ENCODE measurements at places on chromosomes 7 and 10. TPM values are rescaled to one million over a fixed set of nuclear protein-coding genes. Genes with fewer than 3 reads are reported as not detected.

DNA sequence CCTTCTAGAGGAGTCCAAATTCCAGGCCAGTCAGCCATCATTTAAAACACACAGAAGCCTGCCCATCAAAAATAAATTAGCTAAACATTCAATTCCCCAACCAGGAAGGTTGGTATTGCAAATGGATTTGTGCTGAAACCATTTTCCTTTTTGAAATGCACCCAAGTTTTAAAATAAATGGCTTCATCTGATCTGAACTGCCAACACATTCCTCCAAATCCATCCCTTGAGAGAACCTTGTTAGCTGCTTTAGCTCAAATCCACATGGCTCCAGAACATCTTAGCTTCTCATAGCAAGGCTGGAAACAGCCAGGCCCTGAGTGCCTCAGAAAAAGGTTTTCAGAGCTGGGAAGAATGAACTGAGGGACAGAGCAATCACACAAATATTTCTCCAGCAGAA, 306.3 kb downstream of the FZD1 start:
- no peak overlapping the region for H3K27ac ChIP-seq
- no peak for DNase-seq
- no peak overlapping the region for H3K4me3 ChIP-seq
- H3K27me3 ChIP-seq = no peaks in the 10 kb centered on the region
- H3K4me1 ChIP-seq = no peaks in the 10 kb centered on the region

DNA sequence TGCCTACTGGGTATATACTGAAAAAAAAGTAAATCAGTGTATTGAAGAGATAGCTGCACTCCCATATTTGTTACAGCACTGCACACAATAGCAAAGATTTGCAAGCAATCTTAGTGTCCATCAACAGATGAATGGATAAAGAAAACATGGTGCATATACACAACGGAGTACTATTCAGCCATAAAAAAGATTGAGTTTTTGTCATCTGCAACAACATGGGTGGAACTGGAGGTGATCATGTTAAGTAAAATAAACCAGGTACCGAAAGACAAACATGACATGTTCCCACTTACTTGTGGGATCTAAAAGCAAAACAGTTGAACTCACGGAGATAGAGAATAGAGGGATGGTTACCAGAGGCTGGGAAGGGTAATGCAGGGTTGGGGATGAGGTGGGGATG, 34.2 kb upstream of the FAM171A1 start:
- H3K4me1 ChIP-seq = no peaks in the 10 kb centered on the region
- H3K36me3 ChIP-seq = no peaks in the 10 kb centered on the region
- no peak overlapping the region for H3K4me3 ChIP-seq
- no peak overlapping the region for H3K27ac ChIP-seq
- DNase-seq = no peak

DNA sequence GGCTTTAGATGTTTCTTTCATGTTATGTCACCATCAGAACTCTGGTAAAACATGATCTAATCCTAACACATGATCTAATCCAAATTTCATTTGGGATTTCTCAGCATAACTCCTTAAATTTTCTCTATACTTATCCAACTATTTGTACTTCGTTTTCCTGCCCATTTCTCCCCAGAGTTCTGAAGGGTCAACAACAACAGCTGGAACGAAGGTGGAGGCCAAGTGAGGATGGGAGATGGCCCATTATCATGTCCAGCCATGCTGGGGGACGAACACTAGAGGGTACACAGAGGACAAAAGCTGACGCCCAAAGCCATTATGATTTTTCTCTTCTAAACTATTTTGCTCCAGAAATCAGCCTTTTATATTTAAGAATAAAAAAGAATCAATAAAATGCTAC, 185.4 kb downstream of the DOCK4 start:
- no peaks in the 10 kb centered on the region for H3K27me3 ChIP-seq
- no peak overlapping the region for H3K27ac ChIP-seq
- no peaks in the 10 kb centered on the region for H3K4me1 ChIP-seq
- no peak overlapping the region for H3K4me3 ChIP-seq
- H3K36me3 ChIP-seq = no peaks in the 10 kb centered on the region

- peak; percentile 71 for DNase-seq
- H3K4me3 ChIP-seq = peak overlapping the region; percentile 93
- H3K36me3 ChIP-seq = no peaks in the 10 kb centered on the region
Observed at GRCh38 chr7:7969306-7970236, 975 bp downstream of the GLCCI1 start.

- no peak for DNase-seq
- H3K36me3 ChIP-seq = peaks cover 53% of the 10 kb centered on the region
- no peak overlapping the region for H3K4me3 ChIP-seq
Observed at GRCh38 chr7:103336761-103337160, 7.8 kb downstream of the DNAJC2 start.

- no peak for DNase-seq
- H3K27ac ChIP-seq = no peak overlapping the region
- no peak overlapping the region for H3K4me3 ChIP-seq
- no peaks in the 10 kb centered on the region for H3K27me3 ChIP-seq
Observed at GRCh38 chr7:39536951-39537350, 29.3 kb upstream of the YAE1 start.

GRCh38 chr7:139471740-139472353, 11.6 kb downstream of the KLRG2 start:
- no peaks in the 10 kb centered on the region for H3K27me3 ChIP-seq
- no peak overlapping the region for H3K27ac ChIP-seq
- no peak overlapping the region for H3K4me3 ChIP-seq
- H3K36me3 ChIP-seq = no peaks in the 10 kb centered on the region
- DNase-seq = no peak
- no peaks in the 10 kb centered on the region for H3K4me1 ChIP-seq

DNA sequence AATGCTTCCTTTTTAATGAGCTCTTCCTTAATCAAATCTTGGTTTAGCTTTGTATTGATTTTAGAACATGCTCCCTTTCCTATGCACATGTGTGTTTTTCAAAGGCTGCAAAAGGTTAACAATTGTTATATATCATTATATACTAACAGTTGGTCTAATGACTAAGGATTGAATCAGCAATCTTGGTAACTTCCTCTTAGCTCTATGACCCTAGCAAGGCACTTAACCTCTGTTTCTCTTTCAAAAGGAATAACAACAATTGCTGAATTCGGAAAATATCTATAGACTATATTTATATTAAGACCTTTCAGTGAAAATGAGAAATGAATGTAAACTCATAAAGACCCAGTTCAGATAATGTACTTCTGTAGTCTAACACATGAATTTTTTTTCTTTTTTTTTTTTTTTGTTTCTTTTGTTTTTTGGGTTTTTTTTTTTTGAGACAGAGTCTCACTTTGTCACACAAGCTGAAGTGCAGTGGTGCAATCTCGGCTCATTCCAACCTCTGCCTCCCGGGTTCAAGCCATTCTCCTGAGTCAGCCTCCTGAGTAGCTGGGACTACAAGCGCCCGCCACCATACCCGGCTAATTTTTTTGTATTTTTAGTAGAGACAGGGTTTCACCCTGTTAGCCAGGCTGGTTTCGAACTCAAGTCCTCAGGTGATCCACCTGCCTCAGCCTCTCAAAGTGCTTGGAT, 48.8 kb downstream of the HOXA1 start:
- H3K4me1 ChIP-seq = no peaks in the 10 kb centered on the region
- no peak for DNase-seq
- H3K4me3 ChIP-seq = no peak overlapping the region
- H3K36me3 ChIP-seq = no peaks in the 10 kb centered on the region
- no peak overlapping the region for H3K27ac ChIP-seq

DNA sequence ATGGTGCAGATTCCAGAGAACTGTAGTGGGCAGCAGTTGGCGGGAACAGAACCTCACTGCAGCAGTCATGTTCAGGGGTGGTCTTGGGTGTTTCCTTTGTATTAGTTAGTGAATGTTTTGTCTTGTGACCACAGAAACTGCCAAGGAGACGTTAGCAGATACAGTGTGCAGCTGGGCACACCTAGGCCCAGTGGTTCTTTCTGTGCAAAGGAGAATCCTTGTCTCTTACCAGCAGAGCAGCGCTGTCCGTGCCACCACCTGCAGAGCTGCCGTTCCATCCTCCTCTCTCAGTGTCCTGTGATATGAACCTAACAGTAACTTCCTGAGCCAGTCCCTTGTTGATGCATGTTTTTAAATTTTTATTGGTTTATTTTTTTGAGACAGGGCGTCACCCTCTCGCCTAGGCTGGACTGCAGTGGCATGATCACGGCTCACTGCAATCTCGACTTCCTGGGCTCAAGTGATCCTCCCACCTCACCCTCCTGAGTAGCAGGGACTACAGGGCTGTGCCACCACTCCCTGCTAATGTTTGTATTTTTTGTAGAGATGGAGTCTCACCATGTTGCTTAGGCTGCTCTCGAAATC, 60.6 kb downstream of the WDR37 start:
- no peak overlapping the region for H3K4me3 ChIP-seq
- H3K36me3 ChIP-seq = peaks cover 75% of the 10 kb centered on the region
- H3K4me1 ChIP-seq = peaks cover 5% of the 10 kb centered on the region

GRCh38 chr7:12211711-12212485, 804 bp downstream of the TMEM106B start:
- peak overlapping the region; percentile 86 for H3K27ac ChIP-seq
- H3K27me3 ChIP-seq = peaks cover 5% of the 10 kb centered on the region
- peaks cover 13% of the 10 kb centered on the region for H3K36me3 ChIP-seq
- H3K4me3 ChIP-seq = peak overlapping the region; percentile 62
- peak; percentile 51 for DNase-seq
- peaks cover 7% of the 10 kb centered on the region for H3K4me1 ChIP-seq

- H3K27me3 ChIP-seq = no peaks in the 10 kb centered on the region
- no peak overlapping the region for H3K27ac ChIP-seq
- no peak for DNase-seq
Observed at GRCh38 chr10:13247246-13247645, 13.1 kb upstream of the UCMA start.

DNA sequence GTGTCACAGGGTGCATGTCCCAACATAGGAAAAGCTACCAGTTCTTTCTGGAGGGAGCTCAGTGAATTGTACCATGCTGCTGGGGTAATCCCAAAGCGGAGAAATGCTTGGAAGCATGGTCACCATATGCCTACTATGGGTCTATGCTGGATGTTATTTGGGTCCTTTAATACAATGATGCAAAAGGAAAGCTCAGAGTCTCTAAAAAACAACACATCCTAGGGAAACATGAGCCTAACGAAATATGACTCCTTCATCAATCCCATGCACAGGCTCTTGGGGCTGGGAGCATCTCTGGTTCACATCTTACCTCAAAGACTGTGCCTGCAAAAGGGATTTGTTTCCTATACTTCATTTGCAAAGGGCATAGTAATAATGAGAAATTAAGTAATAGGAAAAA, 65.2 kb downstream of the CUBN start:
- H3K27me3 ChIP-seq = no peaks in the 10 kb centered on the region
- H3K4me3 ChIP-seq = no peak overlapping the region
- H3K27ac ChIP-seq = no peak overlapping the region
- no peaks in the 10 kb centered on the region for H3K36me3 ChIP-seq

ASAH2 gene
- 3.4 TPM for total RNA-seq

UNCX gene
- total RNA-seq = not detected

ANKRD2 gene
- total RNA-seq = not detected

AGMO gene
- not detected for total RNA-seq

SYT15 gene
- 1.1 TPM for total RNA-seq

MRC1 gene
- 0.18 TPM for total RNA-seq

PARD3 gene
- 0.38 TPM for total RNA-seq

All from natural killer cell (primary cell).